Pulmonary artery endothelial cell (primary cell): ENCODE measurements at places on chromosomes 7 and 10. TPM values are rescaled to one million over a fixed set of nuclear protein-coding genes. Genes with fewer than 3 reads are reported as not detected.

Gene CAV1
- total RNA-seq, result 1,552 and 2,041 TPM in 2 replicates

Gene FBXO24
- 0.07 and 0.74 TPM in 2 replicates for total RNA-seq

Gene MSMB
- not detected in 2 replicates for total RNA-seq

Gene GLI3
- total RNA-seq, result 2.3 and 3.8 TPM in 2 replicates

Gene ING3
- total RNA-seq, result 23.1 and 24.8 TPM in 2 replicates

Gene AGMO
- total RNA-seq, result not detected in 2 replicates

Gene PVRIG
- total RNA-seq, result not detected in 2 replicates

Gene STOX1
- 0.11 and 0.13 TPM in 2 replicates for total RNA-seq

Gene GATA3
- total RNA-seq, result 0.25 and 0.53 TPM in 2 replicates

Gene ACSM6
- total RNA-seq, result not detected in 2 replicates

Gene TRPV6
- not detected in 2 replicates for total RNA-seq
